ENCODE measurements at places on chromosomes 12 and 14.
A peak's percentile ranks its signal among the peaks of the same experiment; 100 is the strongest.

DNA sequence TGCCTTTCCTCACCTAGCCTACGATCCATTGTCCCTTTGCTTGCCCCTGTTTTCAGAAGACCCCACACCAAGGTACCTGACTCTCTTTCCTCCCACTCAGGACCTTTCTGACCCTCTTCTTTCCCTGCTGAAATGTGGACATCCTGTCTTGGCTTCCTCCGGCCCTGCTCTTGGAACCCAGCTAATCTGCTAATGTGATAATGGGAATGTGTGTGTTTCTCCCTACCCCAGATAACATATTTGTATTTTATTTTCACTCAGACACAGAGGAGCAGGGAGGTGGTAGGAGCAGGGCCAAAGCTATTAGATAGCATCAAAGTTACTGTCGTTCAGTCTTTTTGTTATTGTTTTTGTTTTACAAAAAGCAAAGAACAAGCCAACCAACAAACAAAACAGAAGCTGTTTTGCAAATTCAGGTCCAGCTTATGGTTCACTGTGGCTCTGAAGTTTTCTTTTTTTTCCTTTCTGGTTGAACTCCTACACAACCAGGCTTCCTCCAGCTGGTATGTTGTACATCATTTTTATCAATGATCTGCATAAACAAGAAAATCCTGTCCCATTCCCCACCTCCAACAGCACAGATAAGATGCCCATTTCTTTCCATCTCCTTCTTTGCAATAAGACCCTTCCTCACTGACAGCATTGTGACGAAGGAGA is 137.3 kb downstream of the C12orf75 start:
- DNase-seq = no peak

- DNase-seq = peak; percentile 15
Measured at GRCh38 chr12:58443273-58443980, 476.9 kb downstream of the LRIG3 start.

GRCh38 chr12:127081058-127081457 is 1185.9 kb upstream of the TMEM132C start:
- DNase-seq = no peak

DNA sequence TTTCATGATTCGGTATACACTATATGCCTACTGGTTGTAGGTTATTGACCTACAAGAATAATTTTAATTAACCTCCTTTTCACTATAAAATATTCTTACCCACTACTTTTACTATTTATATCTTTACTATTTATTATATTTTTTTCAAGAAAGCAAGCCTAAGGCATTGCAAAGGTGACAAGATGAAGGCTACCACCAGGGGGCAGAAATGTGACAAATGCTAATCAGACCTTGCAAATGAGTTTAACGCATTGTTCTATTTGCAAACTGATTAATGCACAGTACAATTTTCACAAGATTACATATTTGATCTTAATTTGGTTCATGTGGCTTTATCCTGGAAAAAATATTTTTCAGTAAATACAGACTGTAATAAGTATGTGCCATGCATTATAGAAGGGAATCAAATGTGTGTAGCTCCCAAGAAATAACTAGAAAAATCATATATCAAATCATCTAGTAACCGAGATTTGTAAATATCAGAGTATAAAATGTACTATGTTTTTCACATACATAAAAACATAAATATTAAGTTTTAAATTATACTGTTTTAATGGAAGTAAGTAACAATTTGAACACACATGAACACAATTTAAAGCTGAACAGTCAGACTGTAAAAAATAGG is 107.0 kb downstream of the ADAMTS20 start:
- peak; percentile 5 for DNase-seq

- no peak for DNase-seq
Measured at GRCh38 chr12:28622406-28622805, 432.1 kb downstream of the CCDC91 start.

DNA sequence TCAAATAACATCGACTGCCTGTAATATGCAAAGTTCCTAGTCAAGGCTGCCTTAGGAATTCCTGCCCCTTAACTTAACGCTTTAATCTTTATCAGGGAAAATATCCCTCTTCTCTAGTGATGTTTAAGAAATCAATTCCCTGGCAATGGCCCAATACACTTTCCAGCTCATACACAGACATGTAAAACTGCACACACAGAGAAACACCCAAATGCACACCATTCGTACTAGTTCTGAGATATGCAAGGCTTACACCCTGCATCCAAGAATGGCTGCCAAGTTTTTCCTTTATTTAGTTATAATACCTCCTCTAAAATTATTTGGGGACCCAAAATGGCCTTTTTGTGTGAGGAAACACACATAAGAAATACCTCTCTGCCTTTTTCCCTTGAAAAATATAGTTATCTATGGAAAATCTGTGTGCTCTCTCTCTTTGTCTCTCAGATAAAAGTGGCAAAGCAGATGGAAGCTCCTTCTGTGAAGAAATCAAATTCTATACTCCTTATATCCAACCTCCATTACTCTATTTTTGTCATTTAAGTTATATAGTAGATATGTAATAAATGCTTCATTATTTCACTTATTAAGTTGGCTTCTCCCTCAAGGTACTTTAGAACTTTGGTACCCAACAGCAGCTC is 120.0 kb upstream of the MDM1 start:
- no peak for DNase-seq

- no peak for DNase-seq
Measured at GRCh38 chr12:24139035-24139434, 189.6 kb upstream of the SOX5 start.

- no peak for DNase-seq
Measured at GRCh38 chr14:71133296-71133695, 226.0 kb downstream of the PCNX1 start.

- DNase-seq = no peak
Measured at GRCh38 chr14:94827711-94828447, 58.0 kb upstream of the GSC start.

- DNase-seq = no peak
Measured at GRCh38 chr14:52026901-52027300, 37.6 kb downstream of the RTRAF start.

DNA sequence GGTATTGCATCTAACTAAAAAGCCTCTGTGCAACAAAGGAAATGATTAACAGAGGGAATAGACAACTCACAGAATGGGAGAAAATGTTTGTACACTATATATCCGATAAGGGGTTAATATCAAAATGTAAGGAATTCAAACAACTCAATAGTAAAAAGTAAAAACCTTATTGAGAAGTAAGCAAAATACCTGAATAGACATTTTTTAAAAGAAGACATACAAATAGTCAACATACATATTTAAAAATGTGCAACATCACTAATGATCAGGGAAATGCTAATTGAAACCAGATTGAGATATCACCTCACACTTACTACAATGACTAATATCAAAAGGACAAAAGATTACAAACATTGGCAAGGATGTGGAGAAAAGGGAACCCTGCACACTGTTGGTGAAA is 31.9 kb upstream of the LGR5 start:
- DNase-seq = no peak

DNA sequence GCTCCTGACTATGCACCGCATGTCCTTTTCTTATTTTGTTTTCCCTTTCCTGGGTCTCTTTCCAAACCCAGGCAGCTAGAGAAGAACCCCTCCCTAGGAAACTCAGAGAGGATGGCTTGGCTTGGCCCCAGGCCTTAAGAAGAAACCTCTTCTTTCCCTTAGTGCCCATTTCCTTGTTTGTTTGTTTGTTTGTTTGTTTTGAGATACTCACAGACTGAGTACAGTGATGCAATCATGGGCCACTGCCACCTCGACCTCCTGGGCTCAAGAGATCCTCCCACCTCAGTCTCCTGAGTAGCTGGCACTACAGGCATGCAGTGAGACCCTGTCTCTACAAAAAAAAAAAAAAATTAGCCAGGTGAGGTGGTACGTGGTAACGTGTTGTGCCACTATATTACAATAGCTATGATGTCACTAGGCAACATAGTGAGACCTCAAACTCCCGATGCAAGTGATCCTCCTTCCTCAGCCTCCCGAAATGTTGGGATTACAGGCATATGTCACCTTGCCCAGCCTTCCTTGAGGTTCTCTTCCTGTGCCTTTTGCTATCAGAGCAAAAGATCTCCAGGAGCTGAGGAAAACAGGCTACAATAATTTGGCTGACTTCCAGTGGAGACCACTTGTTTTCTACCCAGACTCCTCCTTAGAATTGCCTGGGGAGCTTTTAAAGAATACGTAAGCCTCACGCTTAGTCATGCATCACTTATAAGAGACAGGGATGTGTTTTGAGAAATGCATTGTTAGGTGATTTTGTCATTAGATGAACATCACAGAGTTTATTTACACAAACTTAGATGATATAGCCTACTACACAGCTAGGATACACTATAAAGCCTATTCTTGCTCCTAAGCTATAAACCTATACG is 34.5 kb upstream of the LGALS3 start:
- no peak for DNase-seq

GRCh38 chr12:109389146-109389545 is 41.4 kb downstream of the MYO1H start:
- DNase-seq = no peak

GRCh38 chr14:104339361-104339760 is 201.0 kb downstream of the KIF26A start:
- no peak for DNase-seq

DNA sequence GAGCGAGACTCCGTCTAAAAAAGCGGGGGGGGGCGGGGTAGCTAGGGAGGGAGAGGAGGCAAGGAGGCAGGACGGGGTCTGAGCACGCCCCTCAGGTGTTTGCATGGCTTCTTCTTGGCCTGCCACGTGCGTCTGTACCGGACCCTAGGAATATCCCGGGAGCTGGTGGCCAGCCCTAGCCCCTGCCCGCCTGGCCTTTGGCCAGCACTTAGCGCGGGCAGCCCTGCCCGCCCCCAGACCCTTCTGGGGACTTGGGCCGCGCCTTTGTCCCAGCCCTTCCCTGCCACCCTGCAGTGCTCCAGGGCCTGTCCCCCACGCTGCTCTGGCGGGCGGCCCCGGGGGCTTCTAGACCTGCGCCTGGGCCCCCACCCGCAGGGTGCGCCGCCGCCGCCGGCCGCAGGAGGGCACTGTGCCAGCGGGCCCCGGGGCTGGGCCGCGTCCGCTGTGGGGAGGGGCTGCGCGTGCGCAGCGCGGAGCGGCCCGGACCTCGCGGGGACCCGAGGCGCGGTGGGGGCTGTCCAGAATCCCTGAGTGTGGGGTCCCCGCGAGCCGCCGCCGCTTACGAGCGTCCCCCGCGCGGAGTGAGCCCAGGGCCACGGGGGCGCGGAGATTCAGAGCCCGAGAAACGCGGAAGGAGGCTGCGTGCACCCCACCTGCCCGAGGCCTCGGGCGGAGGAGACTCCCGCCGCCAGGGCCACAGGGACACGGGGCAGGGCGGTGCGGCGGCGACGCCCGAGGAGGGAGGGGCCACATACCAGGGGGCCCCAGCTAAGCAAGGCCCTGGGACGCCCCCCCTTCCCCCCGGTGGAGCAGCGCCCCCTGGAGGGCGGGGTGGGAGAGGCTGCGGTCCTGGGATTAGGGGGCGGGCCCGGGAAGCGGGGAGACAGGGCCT is 21.0 kb downstream of the SLC25A29 start:
- DNase-seq = no peak

- no peak for DNase-seq
Measured at GRCh38 chr12:53200107-53200457, 7.0 kb downstream of the ITGB7 start.

DNA sequence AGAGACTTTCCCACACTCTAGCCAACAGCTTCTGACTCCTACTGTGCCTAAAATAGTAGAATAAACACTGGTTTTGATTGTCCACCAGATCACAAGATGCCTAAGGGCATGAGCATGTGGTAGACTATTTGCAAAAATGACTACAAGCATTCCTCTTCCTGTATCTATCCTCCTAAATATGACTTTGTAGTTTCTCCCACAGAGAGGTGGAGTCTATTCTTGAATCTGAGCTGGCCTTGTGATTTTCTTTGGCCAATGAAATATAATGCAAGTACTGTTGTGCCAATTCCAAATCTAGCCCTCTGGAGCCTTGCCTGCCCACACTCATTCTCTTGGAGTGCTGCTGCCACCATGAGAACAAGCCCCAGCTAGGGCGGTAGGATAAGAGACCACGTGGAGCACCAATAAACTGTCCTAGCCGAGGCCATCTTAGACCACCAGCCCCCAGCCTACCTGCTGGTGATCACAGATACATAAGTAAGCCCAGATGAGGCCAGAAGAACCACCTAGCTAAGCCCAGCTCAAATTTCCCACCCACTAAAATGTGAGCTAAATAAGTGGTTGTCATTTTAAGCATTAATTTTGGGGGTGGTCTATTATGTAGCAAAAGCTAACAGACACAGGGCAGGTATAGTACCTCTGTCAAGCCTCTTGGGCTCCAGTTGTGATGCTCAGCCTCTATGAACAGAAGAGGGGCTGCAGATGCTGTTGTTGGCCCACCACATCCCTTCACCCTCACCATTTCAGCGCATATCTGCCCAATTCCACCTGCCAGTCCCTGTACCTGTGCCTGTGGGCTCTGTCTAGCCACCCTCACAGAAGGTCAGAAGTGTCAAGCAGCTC is 17.9 kb downstream of the ZFP36L1 start:
- DNase-seq = no peak

DNA sequence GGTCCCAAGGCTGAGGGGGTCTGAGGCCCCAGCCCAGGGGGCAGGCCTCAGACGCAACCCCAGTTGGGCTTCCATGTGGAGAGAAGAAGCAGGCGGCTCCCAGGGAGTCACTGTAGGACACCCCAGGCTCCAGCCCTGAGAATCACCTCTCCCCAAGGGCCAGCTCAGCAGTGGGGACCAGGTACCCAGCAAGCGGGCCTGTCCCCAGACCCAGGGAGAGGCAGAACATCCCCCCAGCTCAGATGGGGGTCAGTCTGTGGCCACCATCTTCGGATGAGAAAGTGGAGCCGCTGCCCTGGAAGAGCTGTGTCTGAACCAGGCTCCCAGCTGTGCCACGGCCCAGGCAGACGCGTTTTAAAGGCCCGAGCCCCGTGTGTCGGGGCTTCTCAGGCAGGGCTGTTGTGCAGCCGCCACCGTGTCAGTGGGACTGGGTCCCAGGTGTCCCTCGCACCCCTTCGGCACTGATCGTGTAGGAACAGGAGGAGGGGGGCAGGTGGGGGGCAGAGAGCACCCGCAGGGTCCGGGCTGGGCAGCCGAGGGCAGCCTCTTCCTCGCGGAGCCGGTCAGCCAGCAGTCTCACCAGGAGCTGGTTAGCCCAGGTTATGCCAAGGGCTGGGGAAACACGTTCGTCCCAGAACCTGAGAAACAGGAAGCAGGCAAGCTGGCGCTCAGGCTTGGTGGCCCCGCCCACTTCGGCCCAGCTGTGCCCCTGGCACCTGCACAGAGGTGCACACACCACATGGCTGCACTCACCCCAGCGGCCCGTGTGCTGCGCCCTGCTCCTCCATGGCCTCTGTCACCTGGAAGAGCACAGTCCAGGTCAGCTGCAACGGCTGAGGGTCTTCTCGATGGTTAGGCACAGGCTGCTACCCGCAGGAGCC is 16.6 kb downstream of the XRCC3 start:
- no peak for DNase-seq

GRCh38 chr12:70667253-70667652 is 30.0 kb upstream of the PTPRB start:
- no peak for DNase-seq

- DNase-seq = no peak
Measured at GRCh38 chr12:49461221-49461620, 77.6 kb upstream of the KCNH3 start.
